Activated naive CD4-positive, alpha-beta T cell treated with Interleukin-2 at 50 U/mL for 16 hours (primary cell): ENCODE measurements at places on chromosomes 3 and 15.

DNA sequence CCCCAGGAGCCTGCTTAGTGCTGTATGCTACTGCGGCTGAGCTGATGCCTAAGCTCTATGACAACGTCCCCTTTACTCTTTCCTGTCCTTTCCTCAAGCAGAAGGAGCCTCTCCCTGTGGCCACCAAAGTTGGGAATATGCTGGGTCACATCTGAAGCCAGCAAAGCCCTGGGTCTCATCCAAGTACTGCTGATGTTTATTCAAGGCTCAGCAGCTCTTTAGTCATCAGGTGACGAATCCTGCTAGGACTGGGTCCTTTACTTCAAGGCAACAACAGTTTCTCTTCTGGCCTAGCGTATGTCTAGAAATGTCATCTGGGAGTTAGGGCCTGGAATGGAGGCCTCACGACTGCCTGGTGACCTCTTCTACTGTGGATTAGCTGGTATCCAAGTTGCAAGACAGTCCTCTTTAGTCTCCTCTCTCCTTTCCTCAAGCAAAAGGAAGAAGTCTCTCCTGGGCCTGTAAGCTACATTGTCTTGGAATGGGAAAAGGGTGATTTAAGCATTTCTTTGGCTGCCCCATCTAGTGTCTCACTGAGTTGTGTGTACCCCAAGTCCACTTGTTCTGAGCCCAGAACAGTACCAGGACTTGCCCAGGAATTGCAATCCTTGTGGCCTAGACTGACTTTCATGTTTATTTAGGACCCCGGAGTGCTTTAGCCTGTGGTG, 63.9 kb downstream of the TNFAIP8L3 start:
- no peak for DNase-seq

DNA sequence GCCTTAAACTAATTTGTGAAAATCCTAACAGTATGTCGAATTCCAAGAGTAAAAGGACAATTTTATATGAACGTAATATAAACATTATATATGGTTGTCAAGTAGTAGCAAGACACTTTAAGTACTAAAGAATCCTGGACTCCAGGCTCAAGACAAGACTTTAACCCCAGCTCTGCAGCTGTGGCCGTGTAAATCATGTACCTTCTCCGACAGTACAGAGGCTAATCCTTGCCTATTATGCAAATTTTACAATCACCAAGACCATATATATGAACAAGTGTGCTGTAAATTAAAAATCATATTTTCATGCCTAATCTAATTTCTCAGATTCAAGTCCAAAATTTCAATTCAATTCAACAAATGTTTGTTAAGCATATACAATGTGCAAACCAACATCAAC, 35.8 kb downstream of the RBM15B start:
- no peak for DNase-seq

GRCh38 chr3:81585056-81585455, 176.4 kb downstream of the GBE1 start:
- no peak for DNase-seq

DNA sequence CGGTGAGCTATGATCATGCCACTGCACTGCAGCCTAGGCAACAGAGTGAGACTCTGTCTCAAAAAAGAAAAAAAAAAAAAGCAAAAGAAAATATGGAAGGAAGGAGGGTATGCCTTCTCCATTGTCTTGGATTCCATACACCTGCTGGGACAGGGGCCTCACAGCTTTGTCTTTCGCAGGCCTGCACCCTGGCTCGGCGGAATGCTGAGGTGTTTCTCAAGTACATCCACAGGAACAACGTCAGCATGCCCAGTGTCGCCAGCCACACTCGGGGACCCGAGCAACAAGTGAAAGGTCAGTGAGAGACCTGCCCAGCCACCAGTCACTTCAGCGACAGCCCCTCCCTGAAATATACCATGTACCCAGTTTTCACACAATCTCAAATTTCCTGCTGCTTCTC, 288.5 kb upstream of the UMPS start:
- no peak for DNase-seq

- no peak for DNase-seq
Measured at GRCh38 chr3:40267937-40268724, 41.4 kb upstream of the EIF1B start.

DNA sequence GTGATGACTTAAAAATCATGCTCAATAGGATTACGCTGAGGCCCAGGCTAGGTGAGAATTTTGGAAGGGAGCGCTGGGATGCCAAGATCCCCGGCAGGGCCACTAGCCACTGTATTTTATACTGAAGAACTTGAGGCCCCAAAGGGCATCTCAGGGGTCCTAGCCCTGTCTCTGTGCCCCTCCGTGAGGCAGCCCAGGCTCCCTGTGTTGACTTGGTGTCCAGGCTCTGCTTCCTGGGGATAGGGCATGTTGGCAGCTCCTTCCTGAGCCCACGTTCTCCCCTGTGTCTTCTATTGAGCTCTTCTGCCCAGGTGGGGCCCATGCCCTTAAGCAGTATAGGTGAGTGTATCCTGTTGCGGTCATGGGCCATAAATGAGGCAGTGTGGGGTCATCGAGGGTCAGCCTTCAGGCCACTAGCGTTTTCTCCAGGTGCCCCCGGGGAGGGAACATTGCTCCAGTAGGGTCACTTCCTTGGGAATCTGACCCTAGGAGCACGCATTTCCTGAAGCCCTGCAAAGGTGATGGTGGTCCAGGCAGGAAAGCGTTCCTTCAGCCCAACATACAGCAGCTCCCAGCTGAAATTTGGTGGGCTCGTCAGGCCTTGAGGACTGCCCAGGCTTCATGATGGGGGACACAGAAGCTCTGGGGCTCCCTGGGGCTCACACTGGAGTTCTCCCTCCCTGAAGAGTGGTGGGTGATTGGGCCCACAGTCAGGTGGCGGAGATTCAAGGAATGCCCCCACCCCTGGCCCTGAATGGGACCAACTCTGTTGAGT, 189.4 kb downstream of the UBE3A start:
- DNase-seq, result no peak

DNA sequence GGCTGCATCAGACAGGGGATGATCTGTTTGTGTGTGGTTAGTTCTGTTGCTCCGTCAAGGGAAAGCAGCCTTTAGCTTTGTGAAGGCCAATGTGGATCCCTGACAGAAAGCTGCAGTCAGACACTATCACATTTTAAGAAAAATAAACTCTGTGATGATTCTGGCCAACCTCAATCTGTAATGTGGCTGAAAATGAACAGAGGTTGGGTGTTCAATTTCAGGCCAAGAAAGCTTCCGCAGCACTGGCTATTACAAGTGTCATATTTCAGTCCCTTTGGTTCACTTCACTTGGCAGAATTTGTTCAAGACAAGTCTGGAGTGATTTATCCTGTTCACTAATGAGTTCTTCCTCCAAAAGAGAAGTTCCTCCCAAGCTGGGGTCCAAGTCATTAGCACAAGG, 571.8 kb upstream of the IL12A start:
- no peak for DNase-seq

DNA sequence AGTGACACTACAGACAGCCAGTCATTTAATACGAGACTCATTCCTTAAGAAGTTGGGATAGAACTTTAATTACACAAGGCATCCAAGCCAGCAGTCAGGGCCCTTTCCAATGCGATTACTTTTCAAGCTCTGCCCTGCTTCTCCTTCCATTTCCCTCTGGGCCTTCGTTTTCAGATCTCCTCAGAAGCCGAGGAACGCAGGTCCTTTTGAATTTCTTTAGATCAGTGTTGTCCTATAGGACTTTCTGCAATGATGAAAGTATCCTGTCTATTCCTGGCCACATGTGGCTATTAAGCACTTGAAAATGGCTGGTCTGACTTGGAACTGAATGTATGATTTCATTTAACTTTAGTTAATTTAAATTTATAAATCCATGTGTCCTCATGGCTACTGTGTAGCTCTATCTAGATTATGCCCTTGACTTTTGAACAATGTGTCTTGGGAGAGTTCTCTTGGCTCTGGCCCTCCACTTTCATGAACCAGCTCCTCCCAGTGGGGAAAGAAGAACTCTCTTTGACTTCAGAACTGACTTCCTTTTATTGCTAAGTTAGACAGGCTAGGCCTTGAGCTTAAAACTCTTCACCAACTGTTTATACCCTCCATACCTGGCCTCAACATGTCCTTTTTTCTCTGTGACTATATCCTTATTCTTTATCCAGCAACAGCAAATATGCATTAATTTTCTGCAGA, 22.6 kb downstream of the TGFBR2 start:
- DNase-seq, result no peak

DNA sequence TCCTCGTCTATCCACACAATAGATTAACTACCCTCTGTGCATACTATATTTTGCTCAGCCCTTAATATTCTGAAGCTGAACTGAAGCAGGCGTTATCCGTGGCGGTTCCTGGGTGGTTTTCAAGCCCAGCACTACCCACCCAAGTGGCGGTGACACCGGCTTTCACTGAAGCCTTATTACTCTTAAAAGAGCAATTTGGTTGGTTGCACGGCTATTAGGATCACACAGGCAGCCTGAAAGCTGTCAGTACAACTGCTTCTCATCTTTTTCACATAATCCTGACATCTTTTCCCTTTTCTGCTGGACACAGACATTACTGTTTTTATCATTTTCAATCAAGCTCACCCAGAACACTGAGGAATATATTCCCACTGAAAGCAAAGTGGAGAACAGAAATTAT, 525.3 kb upstream of the ZNF717 start:
- no peak for DNase-seq
